Osteocyte (in vitro differentiated cells): ENCODE measurements at places on chromosomes 1 and 21. TPM values are rescaled to one million over a fixed set of nuclear protein-coding genes. Genes with fewer than 3 reads are reported as not detected.

GRCh38 chr1:81174052-81174451 is 626.7 kb upstream of the ADGRL2 start:
- H3K27ac ChIP-seq = no peak overlapping the region
- H3K27me3 ChIP-seq = no peaks in the 10 kb centered on the region
- no peak for DNase-seq
- H3K4me1 ChIP-seq = no peaks in the 10 kb centered on the region

DNA sequence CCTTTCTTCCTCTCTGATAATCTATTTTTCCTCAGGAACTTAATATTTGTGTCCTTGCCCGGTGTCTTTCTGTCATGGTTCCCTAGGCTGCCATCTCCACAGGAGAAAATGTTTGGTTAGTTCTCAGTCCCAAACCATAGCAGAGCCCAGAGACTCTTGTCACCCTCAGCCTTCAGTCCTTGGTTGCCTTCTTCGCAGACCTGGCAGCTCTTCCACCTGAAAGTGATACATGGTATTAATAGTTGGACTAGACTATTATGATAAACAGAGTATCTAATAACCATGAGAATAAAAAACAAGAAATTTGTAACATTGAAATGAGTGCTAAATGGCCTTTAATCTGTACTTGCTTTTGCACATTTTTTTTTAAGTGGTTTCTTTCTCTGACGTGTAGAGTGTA is 26.5 kb downstream of the PTBP2 start:
- H3K4me1 ChIP-seq = peaks cover 31% of the 10 kb centered on the region
- H3K36me3 ChIP-seq = peaks cover 34% of the 10 kb centered on the region
- no peaks in the 10 kb centered on the region for H3K27me3 ChIP-seq

DNA sequence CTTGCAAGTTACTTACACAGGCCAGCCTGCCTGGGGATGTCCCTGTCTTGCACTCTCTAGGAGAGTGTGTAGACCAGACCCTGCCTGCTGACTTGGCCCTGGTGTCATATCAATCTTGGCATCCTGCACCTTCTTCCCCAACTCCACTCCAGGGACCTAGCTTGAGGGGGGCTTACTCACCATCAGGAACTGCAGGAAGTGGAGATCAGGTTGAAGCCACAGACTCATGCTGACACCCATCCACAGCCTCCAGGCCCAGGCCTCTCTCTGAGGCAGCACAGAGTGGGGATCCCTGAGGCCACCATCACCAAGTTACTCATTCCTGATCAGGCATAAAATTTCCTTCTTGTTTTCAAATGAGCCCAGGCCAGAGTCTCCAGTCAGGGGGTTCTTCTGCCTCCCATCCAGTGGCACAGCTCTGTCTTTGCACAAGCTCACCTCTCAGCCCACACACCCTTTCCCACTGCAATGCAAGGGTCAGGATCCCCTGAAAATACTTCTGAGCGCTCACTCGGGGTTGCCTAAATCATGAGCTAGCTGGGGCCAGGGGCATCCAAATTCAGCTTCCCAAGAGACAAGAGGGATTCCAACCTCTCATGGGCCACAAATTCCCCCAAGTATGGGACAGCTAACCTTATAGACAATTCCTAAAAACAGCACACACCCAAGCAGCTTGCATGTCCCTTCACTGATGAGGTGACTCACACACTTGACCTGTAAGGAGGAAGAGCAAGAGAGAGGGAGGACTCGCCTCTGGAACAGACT is 33.5 kb downstream of the CSMD2 start:
- peak; percentile 59 for DNase-seq
- H3K27me3 ChIP-seq = no peaks in the 10 kb centered on the region
- H3K4me3 ChIP-seq = no peak overlapping the region
- H3K27ac ChIP-seq = no peak overlapping the region
- H3K4me1 ChIP-seq = no peaks in the 10 kb centered on the region
- no peaks in the 10 kb centered on the region for H3K36me3 ChIP-seq

- H3K4me1 ChIP-seq = peaks cover 3% of the 10 kb centered on the region
- H3K36me3 ChIP-seq = peaks cover 55% of the 10 kb centered on the region
- no peak overlapping the region for H3K27ac ChIP-seq
- no peak overlapping the region for H3K4me3 ChIP-seq
- H3K27me3 ChIP-seq = no peaks in the 10 kb centered on the region
- no peak for DNase-seq
Measured at GRCh38 chr1:183548116-183548515, 42.1 kb downstream of the NCF2 start.

DNA sequence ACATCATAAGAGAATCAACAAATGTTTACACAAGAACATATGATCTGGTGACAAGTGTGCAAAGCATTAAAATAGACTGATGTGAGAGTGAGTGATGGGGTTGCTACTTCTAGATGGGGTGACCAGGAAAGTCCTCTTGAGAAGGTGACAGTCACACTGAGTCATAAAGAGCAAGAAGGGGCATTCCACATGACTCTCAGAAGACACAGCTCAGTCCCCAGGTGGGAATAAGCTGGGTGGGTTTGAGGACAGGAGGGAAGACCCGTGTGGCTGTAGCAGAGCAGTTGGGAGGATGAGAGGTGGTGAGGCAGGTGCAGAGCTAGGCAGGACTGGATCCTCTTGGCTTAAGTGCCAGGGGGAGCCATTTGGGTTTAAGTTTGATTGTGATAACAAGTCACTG is 53.1 kb downstream of the TNR start:
- H3K36me3 ChIP-seq = no peaks in the 10 kb centered on the region
- H3K4me1 ChIP-seq = no peaks in the 10 kb centered on the region
- H3K27me3 ChIP-seq = no peaks in the 10 kb centered on the region
- no peak overlapping the region for H3K4me3 ChIP-seq
- no peak for DNase-seq

DNA sequence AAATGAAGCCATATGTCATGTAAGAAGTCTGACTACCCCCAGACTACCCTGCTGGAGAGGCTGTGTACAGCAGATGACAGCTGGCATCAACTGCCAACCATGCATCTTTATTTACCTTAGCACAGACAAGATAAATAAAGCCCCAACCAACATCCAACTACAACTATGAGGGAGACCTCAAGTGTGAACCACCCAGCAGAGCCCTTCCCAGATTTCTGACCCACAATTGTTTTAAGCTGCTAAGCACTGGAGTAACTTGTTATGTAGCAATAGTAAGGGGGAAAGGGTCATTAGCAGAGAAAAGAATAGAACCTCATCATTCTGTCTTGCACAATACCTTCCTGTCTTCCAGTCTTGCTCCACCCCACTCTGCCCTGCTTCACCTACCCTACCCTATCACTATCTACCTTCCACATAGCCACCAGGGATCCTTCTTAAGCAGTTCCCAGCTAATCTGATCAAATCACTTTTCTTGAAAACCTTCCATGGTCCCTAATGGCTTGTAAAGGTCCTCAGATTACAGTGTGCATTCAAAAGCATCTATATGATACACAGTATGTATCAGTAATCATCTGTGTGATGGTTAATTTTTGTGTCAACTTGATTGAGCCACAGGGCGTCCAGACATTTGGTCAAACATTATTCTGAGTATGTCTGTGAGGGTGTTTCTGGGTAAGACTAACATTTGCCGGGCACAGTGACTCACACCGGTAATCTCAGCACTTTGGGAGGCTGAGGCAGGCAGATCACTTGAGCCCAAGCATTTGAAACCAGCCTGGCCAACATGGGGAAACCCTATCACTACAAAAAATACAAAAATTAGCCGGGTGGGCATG is 19.6 kb upstream of the RBM15 start:
- H3K27ac ChIP-seq = no peak overlapping the region
- peak; percentile 36 for DNase-seq
- H3K4me1 ChIP-seq = no peaks in the 10 kb centered on the region
- H3K27me3 ChIP-seq = peaks cover 23% of the 10 kb centered on the region
- H3K36me3 ChIP-seq = no peaks in the 10 kb centered on the region

- no peak for DNase-seq
- H3K36me3 ChIP-seq = no peaks in the 10 kb centered on the region
- no peak overlapping the region for H3K27ac ChIP-seq
- H3K27me3 ChIP-seq = peaks cover 3% of the 10 kb centered on the region
- H3K4me1 ChIP-seq = no peaks in the 10 kb centered on the region
- no peak overlapping the region for H3K4me3 ChIP-seq
Measured at GRCh38 chr1:175207971-175208370, 15.4 kb upstream of the KIAA0040 start.

GRCh38 chr21:38830671-38831525 is 25.2 kb downstream of the ETS2 start:
- peak overlapping the region; percentile 50 for H3K27ac ChIP-seq
- DNase-seq = peak; percentile 13
- peaks cover 5% of the 10 kb centered on the region for H3K36me3 ChIP-seq
- H3K27me3 ChIP-seq = no peaks in the 10 kb centered on the region
- peaks cover 8% of the 10 kb centered on the region for H3K4me1 ChIP-seq

GRCh38 chr1:154519591-154519991 is 17.4 kb upstream of the SHE start:
- peaks cover 58% of the 10 kb centered on the region for H3K27me3 ChIP-seq
- no peak overlapping the region for H3K4me3 ChIP-seq

- no peak overlapping the region for H3K27ac ChIP-seq
- peaks cover 13% of the 10 kb centered on the region for H3K4me1 ChIP-seq
- H3K27me3 ChIP-seq = peaks cover 25% of the 10 kb centered on the region
- peaks cover 3% of the 10 kb centered on the region for H3K36me3 ChIP-seq
Measured at GRCh38 chr1:22406722-22407495, 44.7 kb upstream of the ZBTB40 start.

- H3K27me3 ChIP-seq = no peaks in the 10 kb centered on the region
- H3K36me3 ChIP-seq = no peaks in the 10 kb centered on the region
- DNase-seq = peak; percentile 88
- H3K4me1 ChIP-seq = no peaks in the 10 kb centered on the region
- no peak within 1 kb of the TSS for H3K4me3 ChIP-seq
Measured at GRCh38 chr1:31815752-31816500, at the start of gene SPOCD1. Gene SPOCD1 (minus strand): TSS chr1:31816022. CDS start chr1:31815333, 689 bp downstream.

- H3K4me3 ChIP-seq = no peak overlapping the region
- H3K27me3 ChIP-seq = peaks cover 3% of the 10 kb centered on the region
- DNase-seq = no peak
- no peaks in the 10 kb centered on the region for H3K4me1 ChIP-seq
- no peak overlapping the region for H3K27ac ChIP-seq
Measured at GRCh38 chr1:36076979-36077573, 6.8 kb upstream of the TEKT2 start.

DNA sequence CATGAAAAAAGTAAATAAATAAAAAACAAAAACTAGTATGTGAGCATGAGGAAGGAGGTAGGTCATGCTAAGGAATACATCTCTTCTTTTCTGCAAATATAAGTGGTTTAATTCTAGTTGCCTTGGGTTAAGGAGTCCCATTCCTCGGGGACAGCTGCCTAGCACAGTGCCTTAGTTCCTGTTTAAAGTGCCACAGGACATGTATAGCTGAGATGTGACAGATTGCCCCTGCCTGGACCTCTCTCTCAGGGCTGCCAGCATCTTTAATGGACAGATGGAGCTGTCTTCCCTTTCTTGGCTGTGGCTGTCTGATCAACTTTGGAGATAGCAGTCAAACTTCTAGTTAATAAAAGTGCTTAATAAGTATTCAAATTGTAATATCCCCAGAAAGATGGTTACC is 50.0 kb downstream of the TSEN15 start:
- no peaks in the 10 kb centered on the region for H3K27me3 ChIP-seq
- peaks cover 21% of the 10 kb centered on the region for H3K36me3 ChIP-seq
- no peak for DNase-seq
- no peak overlapping the region for H3K27ac ChIP-seq
- peaks cover 9% of the 10 kb centered on the region for H3K4me1 ChIP-seq
- H3K4me3 ChIP-seq = no peak overlapping the region

Gene RNF186
- total RNA-seq = not detected in 2 replicates

Gene CFAP141
- total RNA-seq = not detected in 2 replicates

Gene TOE1
- 8.5 and 8.6 TPM in 2 replicates for total RNA-seq

Gene CA6
- not detected in 2 replicates for total RNA-seq

Gene LMX1A
- total RNA-seq = not detected in 2 replicates
